ENCODE measurements at places on chromosomes 6 and 20. TPM values are rescaled to one million over a fixed set of nuclear protein-coding genes. Genes with fewer than 3 reads are reported as not detected.

The COL11A2 gene
- total RNA-seq = under 0.01 TPM

The TCF21 gene
- total RNA-seq = 0.41 TPM

The MYCT1 gene
- total RNA-seq = 156 TPM

The SLC22A7 gene
- total RNA-seq = not detected
